IPS DF 19.7 (cell line): ENCODE measurements at places on chromosomes 1 and 21.

GRCh38 chr1:236143104-236143948 is 987 bp downstream of the GPR137B start:
- no peak for DNase-seq

DNA sequence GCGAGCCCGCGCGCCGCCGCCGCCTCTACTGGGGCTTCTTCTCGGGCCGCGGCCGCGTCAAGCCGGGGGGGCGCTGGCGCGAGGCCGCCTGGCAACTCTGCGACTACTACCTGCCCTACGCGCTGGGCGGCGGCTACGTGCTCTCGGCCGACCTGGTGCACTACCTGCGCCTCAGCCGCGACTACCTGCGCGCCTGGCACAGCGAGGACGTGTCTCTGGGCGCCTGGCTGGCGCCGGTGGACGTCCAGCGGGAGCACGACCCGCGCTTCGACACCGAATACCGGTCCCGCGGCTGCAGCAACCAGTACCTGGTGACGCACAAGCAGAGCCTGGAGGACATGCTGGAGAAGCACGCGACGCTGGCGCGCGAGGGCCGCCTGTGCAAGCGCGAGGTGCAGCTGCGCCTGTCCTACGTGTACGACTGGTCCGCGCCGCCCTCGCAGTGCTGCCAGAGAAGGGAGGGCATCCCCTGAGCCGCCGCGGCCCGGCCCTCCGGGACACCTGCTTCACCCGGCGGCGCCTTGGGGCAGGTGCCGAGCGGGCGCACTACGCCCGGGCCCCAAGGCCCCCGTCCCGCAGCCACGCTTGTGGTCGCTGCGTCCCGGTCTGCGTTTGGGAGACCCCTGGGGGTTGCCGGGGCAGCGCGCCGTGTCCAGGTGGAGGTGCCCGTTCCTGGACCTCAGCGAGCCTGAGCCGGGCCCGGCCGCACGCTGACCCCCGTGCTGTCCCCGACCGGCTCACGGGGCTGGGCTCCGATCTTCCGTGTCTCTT is 944 bp downstream of the B3GALT6 start:
- DNase-seq: no peak

GRCh38 chr21:38349111-38349746 is 92.4 kb downstream of the KCNJ15 start:
- DNase-seq: no peak

DNA sequence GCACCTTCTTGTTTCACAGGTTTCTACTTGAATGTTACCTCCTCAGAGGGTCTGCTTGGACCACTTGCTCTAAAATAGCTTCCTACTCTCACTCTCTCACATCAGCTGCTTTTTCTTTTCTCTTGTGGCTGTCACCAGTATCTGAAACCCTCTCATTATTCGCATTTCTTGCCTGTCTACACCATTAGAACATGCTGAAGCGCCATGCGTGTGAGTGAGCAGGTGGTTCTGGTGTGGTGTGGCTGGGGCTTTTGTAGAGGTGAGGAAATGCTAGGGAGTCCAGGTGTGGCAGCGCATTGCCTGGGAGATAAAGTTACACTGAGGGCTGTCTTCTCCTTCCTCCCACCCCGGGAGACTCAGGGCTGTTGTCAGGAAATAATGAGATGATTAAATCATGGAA is 4.1 kb downstream of the ZNF362 start:
- DNase-seq: no peak

GRCh38 chr1:107467811-107468210 is 327.0 kb downstream of the NTNG1 start:
- DNase-seq: no peak

GRCh38 chr1:46166521-46167462 is 8.1 kb upstream of the TSPAN1 start:
- no peak for DNase-seq

DNA sequence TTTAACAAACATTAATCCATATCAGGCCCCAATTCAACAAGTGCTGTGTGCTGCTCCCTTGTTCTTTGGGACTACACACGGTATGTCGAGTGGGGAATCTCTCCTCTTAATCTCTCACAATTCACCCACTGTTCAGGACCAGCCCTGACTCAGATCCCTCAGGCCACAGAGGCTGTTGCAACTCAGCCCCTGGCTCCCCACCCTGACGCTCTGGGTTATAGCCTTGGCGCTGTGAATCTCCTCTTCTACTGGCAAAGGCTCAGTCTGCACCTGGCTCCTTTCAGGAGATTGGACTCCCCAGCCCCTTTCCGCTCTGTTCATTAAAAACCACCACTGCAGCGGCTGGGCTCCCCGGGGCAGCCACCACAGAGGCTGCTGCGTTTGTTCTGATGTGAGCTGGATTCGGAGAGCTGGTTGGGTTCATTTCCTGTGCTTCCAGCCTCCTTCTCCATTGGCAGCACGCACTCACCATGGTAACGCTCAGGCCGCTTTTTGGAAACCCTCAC is 13.0 kb downstream of the CAPN8 start:
- no peak for DNase-seq

DNA sequence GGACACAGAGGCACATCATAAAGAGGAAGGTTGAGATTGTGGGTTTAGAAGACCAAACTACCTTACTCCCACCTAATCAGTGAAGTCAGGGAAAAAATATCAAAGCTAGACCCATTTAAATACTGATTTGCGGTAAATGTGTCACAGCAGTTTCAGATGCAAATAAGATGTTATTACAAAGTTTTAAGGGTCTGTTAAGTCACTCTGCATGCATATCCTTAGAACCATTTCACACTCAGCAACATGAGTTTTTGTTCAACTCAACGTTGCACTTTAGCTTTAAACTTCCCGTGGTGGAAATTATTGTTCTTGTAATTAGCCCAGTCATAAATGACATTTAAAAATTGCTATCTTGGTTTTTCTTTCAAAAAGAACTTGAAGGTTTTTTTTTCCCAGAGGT is 34.8 kb downstream of the RPAP2 start:
- no peak for DNase-seq

- no peak for DNase-seq
Observed at GRCh38 chr1:8092657-8093056, 66.5 kb upstream of the ERRFI1 start.

- DNase-seq: no peak
Observed at GRCh38 chr21:37393030-37393429, 26.5 kb downstream of the DYRK1A start.

- no peak for DNase-seq
Observed at GRCh38 chr1:22850681-22851080, 122.0 kb downstream of the LACTBL1 start.

GRCh38 chr1:228018125-228018398 is 11.3 kb downstream of the WNT3A start:
- DNase-seq: no peak

GRCh38 chr21:24289539-24289938 is 1317.7 kb downstream of the MRPL39 start:
- DNase-seq: no peak

DNA sequence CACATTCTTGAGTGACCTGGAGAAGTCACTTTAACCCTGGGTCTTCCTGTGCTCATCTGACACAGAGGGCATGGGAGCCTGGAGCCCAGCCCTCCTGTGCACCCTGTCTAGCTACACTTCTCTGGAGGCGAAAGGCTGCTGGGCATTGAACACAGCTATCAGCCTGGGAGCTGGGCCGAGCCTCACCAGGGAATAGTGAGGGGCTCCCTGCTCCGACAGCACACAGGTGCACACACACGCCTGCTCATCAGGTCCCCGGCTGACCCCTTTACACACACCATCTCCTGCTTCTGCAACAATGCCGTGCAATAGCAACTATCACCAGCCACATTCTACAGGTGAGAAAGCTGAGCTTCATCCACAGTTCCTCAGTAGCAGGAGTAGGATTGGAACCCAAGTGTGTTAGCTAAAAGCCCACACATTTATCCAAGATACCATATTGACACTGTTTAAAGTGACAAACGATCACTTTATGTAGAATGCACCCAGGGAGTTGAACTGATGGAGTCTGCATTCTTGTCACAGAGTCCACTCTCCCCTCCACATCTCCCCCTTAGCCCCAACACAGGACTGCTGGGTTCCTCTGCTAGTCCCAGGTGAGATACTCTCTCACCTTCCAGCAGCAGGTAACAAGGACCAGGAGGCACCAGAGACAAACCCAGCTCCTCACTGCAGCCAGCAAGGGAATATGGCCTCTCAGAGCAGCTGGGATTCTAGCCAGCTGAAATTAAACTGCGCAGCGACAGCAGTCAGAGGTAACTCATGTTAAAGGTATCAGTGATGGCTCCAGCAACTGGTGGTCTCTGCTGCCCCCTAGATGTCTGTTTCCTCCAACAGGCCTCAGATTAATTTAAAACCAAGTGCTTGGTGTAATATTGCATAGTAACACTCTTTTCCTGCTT is 18.3 kb upstream of the CAPN8 start:
- DNase-seq: no peak

GRCh38 chr1:62514746-62515423 is 78.0 kb downstream of the USP1 start:
- no peak for DNase-seq

GRCh38 chr1:154519591-154519991 is 17.4 kb upstream of the SHE start:
- DNase-seq: no peak

GRCh38 chr1:210251680-210252490 is 19.3 kb downstream of the SERTAD4 start:
- no peak for DNase-seq

DNA sequence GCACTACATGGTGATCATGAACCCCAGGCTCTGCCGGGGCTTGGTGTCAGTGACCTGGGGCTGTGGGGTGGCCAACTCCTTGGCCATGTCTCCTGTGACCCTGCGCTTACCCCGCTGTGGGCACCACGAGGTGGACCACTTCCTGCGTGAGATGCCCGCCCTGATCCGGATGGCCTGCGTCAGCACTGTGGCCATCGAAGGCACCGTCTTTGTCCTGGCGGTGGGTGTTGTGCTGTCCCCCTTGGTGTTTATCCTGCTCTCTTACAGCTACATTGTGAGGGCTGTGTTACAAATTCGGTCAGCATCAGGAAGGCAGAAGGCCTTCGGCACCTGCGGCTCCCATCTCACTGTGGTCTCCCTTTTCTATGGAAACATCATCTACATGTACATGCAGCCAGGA is 589 bp downstream of the OR2W3 start:
- no peak for DNase-seq

DNA sequence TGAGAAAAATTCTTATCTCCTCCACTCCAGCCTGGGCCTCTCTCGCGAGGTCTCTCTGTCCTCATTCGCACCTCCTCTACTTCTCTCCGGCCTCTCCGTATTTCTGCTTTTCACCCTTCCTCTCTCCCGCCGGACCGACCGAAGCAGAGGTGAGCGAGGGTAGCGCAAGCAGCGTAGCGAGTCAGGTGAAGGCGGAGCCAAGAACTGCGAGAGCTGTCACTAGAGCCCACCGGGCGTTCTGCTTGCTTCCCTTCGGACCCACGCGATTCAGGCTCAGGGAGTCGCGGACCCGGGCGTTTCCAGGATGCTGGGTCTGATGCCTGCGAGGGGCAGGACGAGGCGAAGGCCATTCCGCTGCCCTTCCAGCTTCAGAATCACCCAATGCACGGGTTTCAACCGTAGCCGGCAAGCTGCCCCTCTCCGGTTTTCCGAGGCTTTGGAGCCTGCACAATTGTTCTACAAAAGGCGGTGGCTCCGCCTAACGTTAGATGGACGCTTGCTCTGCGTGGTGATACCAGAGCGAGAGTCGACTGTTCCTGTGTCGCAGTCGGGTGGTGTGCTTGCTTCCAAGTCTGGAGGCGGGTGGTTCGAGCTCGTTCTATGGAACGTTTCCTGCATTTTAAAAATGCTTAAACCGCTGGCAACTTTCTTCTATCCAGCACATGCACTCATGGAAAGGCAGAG is 310.2 kb downstream of the FAM72C start:
- no peak for DNase-seq
